ENCODE measurements at places on chromosomes 4 and X.

DNA sequence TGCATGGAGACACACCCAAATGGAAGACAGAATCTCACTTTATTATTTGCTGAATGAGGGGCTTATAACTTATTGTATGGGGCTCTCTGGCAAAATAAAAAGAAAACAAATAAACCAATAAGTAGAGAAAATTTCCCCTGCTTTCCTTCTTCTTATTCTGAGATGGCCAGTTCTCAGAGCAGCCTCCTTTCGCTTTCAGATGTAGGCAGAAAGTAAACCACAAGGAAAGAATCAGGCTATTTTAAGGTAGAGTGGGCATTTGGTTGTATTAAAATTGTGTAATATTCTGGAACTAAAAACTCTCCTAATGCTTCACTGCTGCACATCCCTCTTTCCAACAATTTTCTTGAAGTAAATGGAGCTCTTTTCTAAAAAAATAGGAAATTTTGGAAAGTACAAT, 241.8 kb downstream of the GALNTL6 start:
- no peak for DNase-seq

GRCh38 chrX:123878252-123878721, 18.4 kb downstream of the XIAP start:
- no peak for DNase-seq

GRCh38 chr4:146382194-146382593, 139.5 kb downstream of the SLC10A7 start:
- no peak for DNase-seq

DNA sequence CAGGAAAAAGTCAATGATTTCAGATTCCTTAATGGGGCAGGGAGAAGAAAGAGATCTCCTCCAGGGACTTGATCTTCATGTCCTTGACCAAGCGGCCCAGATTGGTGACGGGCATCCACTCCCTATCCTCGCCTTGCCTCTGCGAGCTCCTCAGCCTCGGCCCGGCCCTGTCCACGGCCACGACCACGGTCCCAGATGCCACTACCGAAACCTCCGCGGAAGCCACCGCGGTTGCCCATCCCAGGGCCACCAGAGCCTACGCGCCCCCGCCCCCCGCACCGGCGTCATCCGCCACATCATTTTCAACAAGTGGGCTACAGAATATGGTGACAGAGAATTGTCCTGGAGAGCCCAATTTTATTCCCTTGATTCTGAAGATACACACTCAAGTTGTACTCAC, 751.2 kb upstream of the PABPC4L start:
- no peak for DNase-seq

GRCh38 chr4:128700659-128701350, 108.7 kb upstream of the JADE1 start:
- DNase-seq, result no peak

DNA sequence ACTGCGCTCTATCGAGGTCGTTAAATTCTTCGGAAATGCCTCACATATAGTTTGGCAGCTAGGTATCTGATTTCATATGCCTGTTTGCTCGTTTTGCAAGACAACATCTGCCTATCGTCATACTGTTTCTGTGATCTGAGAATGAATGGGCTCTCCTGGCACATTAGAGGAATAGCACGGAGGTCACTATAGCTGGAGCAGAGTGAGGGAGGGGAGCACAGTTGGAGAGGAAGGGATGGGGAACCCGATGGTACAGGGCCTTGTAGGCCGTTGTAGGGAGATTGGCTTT, 552 bp downstream of the IKBKG start:
- DNase-seq, result no peak

DNA sequence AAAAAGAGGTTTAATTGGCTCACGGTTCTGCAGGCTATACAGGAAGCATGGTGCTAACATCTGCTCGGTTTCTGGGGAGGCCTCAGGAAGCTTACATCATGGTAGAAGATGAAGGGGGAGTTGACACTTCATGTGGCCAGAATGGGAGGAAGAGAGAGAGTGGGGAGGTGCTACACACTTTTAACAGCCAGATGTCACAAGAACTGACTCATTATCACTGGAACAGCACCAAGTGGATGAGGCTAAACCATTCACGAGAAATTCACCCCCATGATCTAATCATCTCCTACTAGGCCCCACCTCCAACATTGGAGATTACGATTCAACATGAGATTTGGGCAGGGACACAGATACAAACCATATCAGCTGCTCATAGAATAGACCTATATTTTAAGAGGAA, 255.8 kb downstream of the OPHN1 start:
- DNase-seq, result no peak

GRCh38 chrX:106481341-106481740, 130.4 kb upstream of the RADX start:
- DNase-seq, result no peak

- no peak for DNase-seq
Measured at GRCh38 chr4:185685804-185686203, 126.2 kb downstream of the SORBS2 start.

GRCh38 chrX:30971774-30972603, 82.9 kb upstream of the TAB3 start:
- DNase-seq, result no peak

GRCh38 chrX:68685685-68686084, 38.2 kb downstream of the STARD8 start:
- DNase-seq, result no peak

- DNase-seq, result no peak
Measured at GRCh38 chr4:85737254-85737653, 262.3 kb downstream of the ARHGAP24 start.

- DNase-seq, result no peak
Measured at GRCh38 chrX:23626651-23627050, 40.6 kb upstream of the PRDX4 start.

DNA sequence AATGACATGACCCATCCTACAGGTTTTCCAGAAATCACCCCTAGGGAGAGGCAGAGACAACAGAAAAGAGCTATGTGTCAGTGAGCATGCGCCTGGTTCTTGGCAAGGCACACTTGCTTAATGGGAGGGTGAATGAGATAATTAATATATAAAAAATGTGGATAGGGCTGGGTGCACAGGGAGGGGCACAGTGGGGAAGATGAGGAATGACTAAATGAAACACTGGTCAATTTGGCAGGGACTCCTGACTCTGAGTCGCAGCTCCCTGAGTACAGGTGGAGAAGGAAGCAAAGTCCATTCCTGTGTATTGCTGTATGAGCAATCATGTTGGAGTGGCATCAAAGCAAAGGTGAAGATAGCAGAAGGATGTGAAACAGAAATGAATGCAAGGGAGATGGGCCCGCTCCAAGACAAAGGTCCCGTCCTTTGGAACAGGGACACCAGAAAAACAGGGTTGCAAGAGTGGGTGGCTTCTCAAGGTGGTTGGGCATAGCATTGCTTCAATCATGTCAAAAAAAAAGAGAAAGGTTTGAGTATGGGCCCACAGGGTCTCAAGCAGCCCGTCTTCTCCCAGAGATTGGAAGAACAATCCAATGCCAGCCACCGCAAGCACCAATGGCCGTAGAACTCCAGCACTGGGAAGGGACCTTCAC, 278.4 kb upstream of the AGTR2 start:
- no peak for DNase-seq

- DNase-seq, result no peak
Measured at GRCh38 chr4:113179091-113179490, 129.6 kb downstream of the ANK2 start.

DNA sequence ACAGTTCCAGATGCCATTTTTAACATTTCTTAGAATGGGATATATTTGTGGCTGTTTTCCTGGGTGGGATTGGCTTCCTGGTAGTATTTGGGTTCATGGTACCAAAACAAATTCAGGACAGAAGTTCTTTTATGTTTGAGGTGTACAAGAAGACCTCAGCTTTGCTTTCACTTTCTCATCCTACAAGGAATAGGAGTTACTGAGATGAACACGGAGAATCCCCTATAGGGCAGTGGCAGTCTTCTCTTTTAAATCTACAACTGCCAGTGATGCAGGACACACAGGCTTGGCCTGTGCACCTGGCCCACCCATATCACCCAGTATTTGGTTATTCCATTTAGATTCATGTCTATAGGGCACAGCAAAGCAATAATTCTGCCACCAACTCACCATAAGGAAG, 35.2 kb downstream of the SLC10A7 start:
- DNase-seq, result no peak

GRCh38 chrX:46913667-46914066, 1.4 kb downstream of the JADE3 start:
- DNase-seq, result no peak

- no peak for DNase-seq
Measured at GRCh38 chr4:7394681-7395451, 39.9 kb downstream of the PSAPL1 start.

- no peak for DNase-seq
Measured at GRCh38 chr4:87943660-87944149, 31.8 kb upstream of the SPP1 start.

GRCh38 chr4:138655286-138655685, 360.3 kb upstream of the NOCT start:
- DNase-seq, result no peak

- no peak for DNase-seq
Measured at GRCh38 chr4:87962398-87963146, 12.9 kb upstream of the SPP1 start.

- DNase-seq, result no peak
Measured at GRCh38 chr4:144782345-144782744, 136.4 kb downstream of the HHIP start.

DNA sequence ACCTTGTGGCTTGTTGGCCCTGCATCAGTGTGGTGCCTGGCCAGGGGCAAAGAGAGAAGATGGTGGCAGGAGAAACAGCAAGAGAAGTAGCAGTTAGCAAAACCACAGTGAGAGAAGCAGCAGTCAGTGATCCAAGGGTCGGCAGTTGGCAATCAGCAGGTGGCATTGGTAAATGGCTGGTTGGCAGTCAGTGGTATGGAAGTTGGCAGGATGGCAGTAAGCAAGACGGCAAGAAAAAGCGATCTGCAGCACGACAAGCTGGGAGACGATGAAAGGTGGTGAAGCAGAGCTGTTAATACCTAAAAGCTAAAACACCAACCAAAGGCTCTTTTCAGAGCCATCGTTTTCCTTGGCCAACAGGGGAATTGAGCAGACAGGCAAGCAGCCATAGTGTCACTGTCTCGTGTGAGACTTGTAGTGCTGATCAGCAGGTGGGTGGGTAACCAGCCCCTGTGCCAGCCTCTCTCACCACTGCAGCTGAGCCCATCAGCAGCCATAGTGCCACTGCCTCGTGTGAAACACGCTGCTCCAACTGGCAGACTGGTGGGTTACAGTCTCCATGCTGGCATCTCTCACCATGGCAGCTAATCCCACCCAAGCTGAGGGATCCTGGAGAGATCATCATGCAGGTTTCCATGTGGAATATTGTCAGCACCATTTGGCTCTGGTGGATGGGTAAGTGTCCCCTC, 2078.4 kb downstream of the PCDH7 start:
- no peak for DNase-seq

DNA sequence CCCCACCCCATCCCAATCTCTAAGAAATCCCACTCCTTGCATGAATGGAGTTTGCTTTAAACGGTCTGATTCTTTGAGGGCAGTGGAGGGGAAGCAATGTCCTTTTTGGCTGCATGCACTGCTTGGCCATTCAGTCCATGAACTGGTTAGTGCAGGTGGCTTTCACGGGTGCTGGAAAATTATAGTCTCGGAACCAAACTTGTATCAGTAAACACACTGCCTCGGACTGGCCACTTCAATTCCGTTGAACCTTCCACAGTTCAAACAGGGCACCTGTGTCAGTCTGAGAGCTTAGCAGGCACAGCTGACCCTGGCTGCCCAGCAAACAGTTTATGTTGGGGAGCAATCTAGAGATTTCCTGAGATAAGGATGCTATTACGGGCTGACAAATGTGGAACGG, 255.6 kb downstream of the DHX15 start:
- DNase-seq, result no peak

GRCh38 chr4:130053723-130054122, 957.8 kb downstream of the C4orf33 start:
- DNase-seq, result no peak

DNA sequence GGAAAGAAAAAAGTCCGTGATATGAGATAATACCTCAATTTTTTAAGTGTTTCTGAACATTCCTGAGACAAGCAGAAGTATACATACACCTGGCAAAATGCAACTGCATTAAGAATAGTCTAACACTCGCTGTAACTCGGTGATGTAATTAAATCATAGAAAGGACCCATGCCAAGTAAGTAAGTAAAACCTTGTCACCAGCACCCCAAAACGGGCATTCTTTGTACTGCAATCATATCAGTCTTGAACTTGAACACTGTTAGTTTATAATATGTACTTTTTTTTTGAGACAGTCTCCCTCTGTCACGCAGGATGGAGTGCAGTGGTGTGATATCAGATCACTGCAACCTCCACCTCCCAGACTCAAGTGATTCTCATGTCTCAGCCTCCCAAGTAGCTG, 47.4 kb downstream of the SMIM14 start:
- no peak for DNase-seq

GRCh38 chr4:153071958-153072598, 132.2 kb upstream of the TRIM2 start:
- no peak for DNase-seq

GRCh38 chr4:83589279-83589678, 53.4 kb downstream of the GPAT3 start:
- DNase-seq, result no peak

DNA sequence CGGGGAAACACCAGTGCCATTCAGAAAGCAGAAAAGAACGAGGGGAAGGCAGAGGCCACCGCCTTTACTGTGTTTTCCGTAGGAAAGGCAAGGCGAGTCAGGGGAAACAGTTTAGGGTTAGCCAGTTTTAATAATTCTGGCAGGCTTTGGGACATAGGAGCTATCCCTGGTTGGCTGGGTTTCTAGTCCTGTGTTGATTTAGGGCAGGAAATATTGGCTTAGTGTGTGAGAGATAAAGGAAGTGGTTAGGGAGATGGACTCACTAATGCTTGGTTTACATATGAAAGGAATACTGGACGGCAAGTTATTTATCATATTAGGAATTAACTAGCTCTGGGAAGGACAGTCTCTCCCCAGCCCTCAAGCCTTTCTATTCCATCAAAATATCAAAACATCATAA, 53.1 kb downstream of the SYNPO2 start:
- no peak for DNase-seq

DNA sequence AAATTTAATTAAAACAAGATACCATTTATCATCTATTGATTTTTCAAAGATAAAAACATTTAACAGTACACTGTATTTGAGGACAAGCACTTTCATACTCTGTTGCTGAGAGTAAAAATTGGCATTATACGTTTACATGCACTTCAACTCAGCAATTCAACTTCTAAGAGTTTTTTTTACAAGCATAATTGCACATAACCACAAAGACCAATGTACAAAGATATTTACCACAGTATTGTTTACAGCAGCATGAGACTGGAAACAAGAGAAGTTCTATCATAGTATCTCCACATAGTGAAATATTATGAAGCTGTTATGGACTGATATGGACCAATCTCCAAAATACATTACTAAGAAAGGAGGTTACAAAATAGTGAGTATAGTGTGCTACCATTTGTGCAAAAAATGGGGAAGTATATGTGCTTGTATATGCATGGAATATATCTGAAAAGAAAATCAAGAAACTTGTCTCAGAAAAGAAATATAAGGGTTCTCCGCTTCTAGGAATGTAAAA, 10.9 kb downstream of the GAB3 start:
- no peak for DNase-seq

GRCh38 chrX:107731831-107732502, 43.6 kb downstream of the TSC22D3 start:
- DNase-seq, result no peak

All from stimulated activated CD4-positive, alpha-beta T cell treated with anti-CD3 and anti-CD28 coated beads, TNF-alpha, amount 100 ng/mL, for 1 hour (primary cell).